NCI-H2171 treated with DMSO at 0.1 percent for 48 hours (cell line): ENCODE measurements at places on chromosomes 6 and 20.
A peak's percentile ranks its signal among the peaks of the same experiment; 100 is the strongest.

DNA sequence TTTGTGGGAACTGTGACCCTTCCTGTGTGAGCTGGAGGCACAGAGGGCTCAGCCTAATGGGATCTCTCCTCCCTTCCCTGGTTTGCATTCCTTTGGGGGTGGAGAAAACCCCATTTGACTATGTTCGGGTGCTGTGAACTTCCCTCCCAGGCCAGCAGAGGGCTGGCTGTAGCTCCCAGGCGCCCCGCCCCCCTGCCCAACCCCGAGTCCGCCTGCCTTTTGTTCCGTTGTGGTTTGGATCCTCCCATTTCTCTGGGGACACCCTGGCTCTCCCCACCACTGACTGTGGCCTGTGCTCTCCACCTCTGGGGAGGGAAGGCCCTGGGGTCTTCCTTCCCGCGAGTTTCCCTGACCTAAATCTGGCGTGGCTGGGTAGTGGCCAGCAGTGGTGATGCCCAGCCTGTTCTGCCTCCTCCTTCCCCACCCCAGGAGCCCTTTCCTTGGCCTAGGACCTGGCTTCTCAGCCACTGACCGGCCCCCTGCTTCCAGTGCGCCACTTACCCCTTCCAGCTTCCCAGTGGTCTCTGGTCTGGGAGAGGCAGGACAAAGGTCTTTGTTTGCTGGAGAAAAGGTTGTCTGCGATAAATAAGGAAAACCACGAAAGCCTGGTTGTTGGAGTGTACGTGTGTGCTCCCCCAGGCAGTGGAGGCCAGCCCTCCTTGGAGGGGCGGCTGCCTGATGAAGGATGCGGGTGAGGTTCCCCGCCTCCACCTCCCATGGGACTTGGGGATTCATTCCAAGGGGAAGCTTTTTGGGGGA, 4.9 kb downstream of the VEGFA start:
- peak; percentile 40 for DNase-seq

- no peak for DNase-seq
Observed at GRCh38 chr6:75199889-75200288, 6.0 kb downstream of the COL12A1 start.

GRCh38 chr20:20457392-20458126, 89.7 kb downstream of the INSM1 start:
- DNase-seq, result no peak

GRCh38 chr6:5995949-5996713, 10.6 kb downstream of the NRN1 start:
- DNase-seq, result peak; percentile 68

GRCh38 chr6:133101790-133102189, 139.4 kb upstream of the EYA4 start:
- no peak for DNase-seq

- DNase-seq, result peak; percentile 66
Observed at GRCh38 chr20:41095110-41095969, 42.0 kb upstream of the PLCG1 start.

GRCh38 chr6:141153563-141153962, 979.2 kb upstream of the GJE1 start:
- no peak for DNase-seq

- no peak for DNase-seq
Observed at GRCh38 chr6:22891934-22892333, 322.6 kb downstream of the HDGFL1 start.

DNA sequence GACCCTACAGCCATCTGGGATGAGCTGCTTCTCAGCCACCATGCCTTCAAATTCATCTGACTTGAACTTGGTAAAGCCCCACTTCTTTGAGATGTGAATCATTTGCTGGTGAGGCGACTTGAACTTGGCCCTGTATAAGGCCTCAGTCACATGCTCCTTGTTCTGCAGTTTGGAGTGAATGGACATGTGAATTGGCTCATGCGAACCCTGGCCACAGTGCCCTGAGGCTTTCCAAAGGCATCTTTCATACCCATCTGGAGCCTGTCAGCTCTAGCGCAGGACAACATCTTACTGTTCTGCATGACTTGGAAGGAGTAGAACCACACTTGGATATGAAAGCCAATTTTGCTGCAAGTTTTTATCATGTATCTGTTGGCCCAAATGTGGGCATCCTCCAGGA, 244.0 kb upstream of the FAM83B start:
- no peak for DNase-seq

DNA sequence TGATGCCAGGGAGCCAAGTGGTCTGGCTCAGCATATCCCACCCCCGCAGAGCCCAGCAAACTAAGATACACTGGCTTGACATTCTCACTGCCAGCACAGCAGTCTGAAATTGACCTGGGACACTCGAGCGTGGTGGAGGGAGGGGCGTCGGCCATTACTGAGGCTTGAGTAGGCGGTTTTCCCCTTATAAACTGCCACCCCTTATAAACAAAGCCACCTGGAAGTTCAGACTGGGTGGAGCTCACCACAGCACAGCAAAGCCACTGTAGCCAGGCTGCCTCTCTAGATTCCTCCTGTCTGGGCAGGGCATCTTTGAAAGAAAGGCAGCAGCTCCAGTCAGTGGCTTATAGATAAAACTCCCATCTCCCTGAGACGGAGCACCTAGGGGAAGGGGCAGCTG, 19.4 kb downstream of the TINAG start:
- DNase-seq, result no peak

DNA sequence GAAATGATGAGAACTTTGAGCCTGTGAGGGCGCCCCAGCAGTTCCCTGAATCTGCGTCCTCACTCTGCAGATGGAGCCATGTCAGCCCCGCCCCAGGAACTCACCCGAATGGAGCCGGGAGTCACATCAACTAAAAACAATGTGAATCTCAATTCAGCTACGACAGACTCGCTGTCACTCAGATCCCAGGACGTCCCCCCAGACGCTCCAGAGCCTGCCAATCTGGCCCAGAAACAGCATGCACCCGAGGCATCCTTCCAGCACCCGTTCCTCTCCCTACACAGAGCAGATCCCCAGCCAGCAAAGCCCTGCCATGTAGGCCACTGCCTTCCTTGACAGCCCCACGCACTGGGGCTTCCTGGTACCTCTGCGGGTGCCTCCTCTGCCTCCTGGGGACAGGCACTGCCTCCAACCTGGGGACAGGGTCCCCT, 248.0 kb downstream of the TTLL2 start:
- DNase-seq, result no peak

DNA sequence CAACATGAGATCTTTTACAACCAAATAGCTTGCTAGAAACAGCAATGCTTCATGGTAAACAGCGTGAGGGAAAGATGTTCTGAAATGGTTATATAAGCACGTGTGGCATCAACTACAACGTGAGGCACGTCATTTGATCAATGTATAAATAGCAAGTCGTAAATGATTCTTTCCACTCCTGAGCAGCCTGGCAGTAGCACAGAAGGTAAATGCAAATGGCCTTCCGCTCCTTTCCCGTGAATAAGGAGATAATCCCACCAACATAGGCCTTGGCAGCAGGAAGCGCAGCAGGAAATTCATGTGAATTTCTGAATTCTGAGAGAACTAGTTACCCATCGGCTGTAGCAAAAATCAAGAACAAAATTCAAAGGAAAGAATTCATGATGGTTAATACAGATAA, 17.0 kb downstream of the RPS6KA2 start:
- DNase-seq, result no peak

GRCh38 chr20:12700701-12701100, 308.1 kb upstream of the SPTLC3 start:
- peak; percentile 98 for DNase-seq

DNA sequence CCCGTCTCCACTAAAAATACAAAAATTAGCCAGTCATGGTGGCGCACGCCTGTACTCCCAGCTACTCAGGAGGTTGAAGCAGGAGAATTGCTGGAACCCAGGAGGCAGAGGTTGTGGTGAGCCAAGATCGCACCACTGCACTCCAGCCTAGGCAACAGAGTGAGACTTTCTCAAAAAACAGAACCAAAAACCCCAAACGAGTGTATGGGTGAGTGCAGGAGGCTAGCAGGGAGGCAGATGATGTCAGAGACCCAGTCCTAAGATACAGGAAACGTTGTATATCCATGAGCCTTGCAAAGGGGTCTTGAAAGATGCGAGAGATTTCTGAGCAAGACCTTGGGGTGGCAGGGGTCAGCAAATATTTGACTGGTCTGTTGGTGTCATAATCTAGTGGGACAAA, 136.2 kb downstream of the JARID2 start:
- DNase-seq, result no peak

- no peak for DNase-seq
Observed at GRCh38 chr6:169520104-169520503, 181.7 kb downstream of the WDR27 start.

DNA sequence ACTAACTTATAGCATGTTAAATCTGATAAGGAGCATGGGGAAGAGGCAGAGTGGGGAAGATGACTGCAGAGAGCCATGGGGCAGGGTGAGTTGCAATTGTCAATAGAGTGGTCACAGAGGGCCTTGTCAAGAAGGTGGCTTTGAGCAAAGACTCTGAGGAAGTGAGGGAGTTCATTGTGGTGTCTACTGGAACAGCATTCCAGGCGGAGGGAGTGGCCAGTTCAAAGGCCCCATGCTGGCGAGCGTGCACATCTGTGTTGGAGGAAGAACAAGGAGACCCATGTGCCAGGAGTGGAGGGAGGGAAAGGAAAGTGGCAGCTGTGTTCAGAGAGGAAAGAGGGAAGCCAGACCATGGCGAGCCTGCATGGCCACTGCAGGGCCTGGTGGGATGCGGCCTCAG, 15.8 kb upstream of the GPR6 start:
- no peak for DNase-seq

- no peak for DNase-seq
Observed at GRCh38 chr20:48717095-48717672, 110.6 kb downstream of the PREX1 start.

DNA sequence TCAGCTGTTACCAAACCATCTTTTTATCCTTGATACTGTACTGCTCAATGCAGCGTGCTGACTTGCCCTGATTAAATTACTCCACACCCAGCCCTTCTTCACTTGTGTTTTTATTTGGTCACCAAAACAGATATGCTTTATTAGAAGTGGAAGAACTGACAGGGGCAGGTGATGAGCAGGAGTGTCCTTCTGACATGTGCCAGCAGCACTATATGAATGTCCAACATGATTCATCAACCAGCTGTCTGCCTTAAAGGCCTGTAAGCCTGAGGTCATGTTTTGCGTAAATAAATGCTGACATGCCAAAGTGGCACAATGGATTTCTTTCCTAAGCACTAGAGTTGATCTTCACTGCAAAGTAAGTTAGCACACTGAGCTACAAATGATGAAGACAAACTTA, 15.4 kb downstream of the POPDC3 start:
- DNase-seq, result peak; percentile 61

GRCh38 chr6:10000551-10000950, 414.3 kb downstream of the TFAP2A start:
- no peak for DNase-seq

DNA sequence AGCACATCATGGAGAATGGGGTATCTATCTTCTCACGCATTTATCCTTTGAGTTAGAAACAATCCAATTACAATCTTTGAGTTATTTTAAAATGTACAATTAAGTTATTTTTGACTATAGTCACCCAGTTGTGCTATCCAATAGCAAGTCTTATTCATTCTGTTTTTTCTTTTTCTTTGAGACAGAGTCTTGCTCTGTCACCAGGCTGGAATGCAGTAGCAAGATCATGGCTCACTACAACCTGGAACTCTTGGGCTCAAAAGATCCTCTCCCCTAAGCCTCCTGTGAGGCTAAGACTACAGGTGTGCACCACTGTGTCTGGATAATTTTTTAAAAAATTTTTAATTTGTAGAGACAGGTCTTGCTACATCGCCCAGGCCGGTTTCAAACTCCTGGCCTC, 201.5 kb upstream of the ZNF217 start:
- DNase-seq, result no peak

DNA sequence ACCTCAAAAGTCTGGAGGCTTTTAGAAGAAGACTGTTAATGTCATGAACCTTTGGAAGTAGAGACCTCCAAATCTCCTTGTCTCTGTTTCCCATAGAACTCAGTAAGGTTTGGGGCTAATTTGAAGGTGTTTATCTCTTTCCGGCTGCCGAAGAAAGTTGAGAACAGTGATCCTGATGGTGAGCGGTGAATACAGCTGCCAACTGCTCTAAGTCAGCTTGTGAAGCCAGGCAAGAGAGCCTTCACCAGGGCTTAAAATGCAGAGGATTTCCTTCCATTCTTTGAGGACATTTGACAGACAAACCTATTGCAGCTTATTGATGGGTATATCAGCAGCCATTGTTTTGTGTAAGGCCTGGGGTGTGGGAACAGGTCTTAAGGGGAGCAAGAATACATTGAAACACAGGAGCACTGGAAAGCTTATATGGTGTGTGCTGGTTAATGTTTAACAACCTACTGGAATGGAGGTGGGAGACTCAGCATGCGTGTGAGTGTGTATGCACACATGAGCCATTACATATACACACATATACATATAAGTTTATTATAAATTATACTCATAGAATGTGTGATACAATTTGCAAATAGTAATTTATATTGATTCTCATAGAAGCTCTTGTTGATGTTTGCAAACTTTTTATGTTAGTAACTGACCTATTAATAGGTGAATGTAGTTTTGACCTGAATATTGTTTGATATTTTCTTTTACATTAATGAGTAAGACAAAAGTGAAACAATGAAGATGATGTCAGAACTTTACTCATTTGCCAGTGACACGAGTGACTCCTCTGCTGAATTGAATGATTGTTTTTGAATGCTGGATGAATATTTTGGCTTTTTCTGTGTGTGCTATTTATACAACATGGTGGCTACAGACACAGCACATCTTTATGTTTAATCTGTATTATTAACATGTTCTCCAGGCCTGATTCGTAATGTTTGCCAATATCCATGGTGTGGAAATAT, 18.1 kb downstream of the PLEKHG1 start:
- no peak for DNase-seq

DNA sequence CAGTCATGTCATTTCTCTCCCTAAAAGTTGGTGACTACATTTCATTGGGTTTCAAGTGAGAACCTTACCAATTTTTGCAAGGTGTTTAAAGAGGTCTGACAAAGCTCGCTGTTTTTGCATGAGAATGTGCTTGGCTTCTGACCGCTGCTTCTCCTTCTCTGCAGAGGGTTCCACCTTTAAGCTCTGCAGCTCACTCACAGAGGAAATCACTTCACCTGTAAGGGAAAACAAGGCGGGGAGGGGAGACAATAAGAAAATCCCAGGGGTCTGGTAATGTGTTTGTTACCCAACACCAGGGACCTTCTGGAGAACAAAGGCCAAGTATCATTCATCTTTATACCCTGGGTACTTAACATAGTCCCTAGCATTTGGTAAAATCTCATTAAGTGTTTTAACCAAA, 40.0 kb upstream of the LYRM2 start:
- no peak for DNase-seq

GRCh38 chr6:75378101-75378500, 93.5 kb upstream of the TMEM30A start:
- DNase-seq, result no peak

- peak; percentile 62 for DNase-seq
Observed at GRCh38 chr20:43408848-43409576, 48.7 kb upstream of the SRSF6 start.

DNA sequence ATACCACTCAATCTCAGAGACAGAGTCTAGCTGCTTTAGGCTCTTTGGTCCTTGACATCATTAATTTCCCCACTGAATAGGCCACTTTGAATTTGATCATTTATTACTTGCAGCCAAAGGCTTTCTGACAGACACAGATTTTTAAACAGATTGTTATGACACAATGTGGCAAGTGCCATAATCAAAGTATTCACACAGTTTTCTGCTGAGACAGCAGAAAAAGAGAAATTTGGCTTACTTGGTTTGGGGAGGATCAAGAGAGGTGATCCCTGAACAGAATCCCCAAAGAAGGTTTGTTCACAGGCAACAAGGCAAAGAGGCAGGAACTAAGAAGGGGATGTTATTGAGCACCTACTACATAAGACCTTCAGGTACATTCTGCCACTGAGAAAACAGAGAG, 138.0 kb upstream of the TOP1 start:
- DNase-seq, result no peak

- DNase-seq, result no peak
Observed at GRCh38 chr20:17158701-17159100, 68.1 kb upstream of the PCSK2 start.

- peak; percentile 86 for DNase-seq
Observed at GRCh38 chr6:158232316-158233213, 64.4 kb downstream of the GTF2H5 start.
